ENCODE measurements at places on chromosomes 4 and X.

DNA sequence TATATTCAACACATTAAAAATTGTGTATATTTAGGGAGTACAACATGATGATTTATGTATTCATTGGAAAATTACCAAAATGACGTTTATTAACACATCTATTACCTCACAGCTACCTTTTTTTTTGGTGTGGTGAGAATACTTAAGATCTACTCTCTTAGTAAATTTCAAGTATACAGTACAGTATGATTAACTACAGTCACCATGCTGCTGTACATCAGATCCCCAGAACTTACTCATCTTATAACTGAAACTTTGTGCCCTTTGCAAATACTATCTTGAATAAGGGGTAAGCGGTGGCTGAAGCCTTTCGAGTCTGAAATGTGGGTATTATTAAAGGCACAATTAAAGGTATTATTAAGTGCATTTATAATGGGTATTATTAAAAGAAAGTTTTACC is 976 bp downstream of the PHKA1 start:
- no peak for DNase-seq

- no peak for DNase-seq
Measured at GRCh38 chr4:138341739-138342415, 99.7 kb upstream of the SLC7A11 start.

GRCh38 chr4:155106629-155107028 is 101.8 kb upstream of the NPY2R start:
- no peak for DNase-seq

GRCh38 chr4:5638316-5638715 is 70.0 kb downstream of the EVC2 start:
- no peak for DNase-seq

All from H4 (cell line).